ENCODE measurements at places on chromosomes 2 and 18.
A peak's percentile ranks its signal among the peaks of the same experiment; 100 is the strongest.

DNA sequence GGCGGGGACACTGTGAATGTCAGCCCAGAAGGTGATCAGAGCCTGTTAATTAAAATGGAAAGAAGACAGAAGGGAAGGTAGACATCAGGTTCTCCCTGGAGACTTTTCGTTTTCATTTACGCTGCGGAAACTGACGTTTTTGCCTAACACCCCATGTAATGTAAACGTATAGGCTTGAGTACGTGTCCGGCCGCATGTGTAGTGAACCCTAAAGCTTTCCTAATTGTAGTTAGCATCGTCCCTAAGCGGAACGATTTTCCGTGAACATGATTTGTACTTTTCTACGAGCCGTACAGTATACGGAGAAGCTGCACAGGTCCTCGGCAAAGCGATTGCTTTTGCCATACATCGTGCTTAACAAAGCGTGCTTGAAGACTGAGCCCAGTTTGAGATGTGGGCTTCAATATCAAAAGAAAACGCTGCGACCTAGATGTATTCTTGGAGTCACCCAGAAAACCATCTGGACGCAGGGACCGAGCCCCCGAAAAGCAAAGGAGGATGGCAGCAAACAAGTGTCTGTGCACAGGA, 284 bp downstream of the TIMM21 start:
- no peak for DNase-seq

DNA sequence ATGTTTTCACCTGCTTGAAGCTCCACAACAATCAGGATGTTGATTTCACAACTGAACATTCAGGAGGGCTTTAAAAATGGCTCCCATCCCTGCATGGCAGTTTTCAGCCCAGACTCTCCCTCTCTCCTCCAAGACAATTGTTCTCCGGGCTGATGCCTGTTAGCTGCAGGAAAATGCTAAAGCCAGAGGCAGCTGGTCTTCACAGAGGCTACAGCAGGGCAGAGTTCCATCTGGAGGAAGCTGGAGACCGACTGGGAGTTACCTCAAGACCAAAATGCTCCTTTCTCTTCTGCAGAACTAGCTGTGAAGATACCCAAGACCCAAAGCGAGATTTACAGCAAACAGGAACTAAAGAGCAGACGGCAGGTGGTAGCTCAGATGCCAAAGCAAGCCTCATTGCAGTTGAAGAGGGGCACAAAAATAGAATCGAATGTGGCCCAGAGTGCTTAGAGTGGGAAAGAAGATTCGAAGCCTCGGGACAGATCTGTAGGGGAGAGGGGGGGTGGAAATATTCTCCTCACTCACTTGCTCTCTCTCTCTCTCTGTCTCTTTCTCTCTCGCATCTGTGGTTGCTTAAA, 423.6 kb downstream of the ZNF521 start:
- DNase-seq, result no peak

GRCh38 chr18:74081966-74082741, 65.5 kb downstream of the FBXO15 start:
- peak; percentile 37 for DNase-seq

DNA sequence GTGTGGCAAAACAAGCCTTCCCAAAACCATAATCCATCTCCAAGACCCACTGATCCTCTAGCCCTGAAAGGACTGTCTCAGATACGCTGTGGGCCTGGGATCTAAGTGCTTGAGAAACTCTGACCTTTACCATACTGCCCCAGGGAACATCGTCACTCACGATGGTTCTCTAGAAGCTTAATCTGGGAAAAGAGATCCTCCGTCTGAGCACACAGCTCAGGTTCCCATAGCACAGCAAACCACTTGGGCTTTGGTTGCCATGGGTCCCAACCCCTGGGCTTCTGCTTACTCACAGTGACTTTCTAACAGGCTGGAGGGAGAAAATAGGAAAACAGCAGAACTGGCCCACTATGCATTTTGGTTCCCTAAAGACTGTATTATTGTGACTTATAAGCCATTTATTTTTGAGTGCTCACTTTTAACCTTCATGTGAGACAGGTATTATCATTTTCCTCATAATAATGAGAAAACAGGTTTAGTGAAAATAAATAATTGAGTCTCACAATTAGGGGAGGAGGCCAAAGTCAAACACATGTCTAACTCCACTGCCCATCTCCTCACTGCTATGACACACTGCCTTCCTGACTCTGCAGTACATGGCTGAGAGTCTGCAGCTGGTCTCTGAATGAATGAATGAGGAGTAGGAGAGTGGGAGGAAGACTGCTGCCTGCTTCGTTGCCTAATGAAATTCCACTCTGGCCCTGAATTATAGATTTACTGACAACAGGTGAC, 46.7 kb downstream of the REEP1 start:
- no peak for DNase-seq

DNA sequence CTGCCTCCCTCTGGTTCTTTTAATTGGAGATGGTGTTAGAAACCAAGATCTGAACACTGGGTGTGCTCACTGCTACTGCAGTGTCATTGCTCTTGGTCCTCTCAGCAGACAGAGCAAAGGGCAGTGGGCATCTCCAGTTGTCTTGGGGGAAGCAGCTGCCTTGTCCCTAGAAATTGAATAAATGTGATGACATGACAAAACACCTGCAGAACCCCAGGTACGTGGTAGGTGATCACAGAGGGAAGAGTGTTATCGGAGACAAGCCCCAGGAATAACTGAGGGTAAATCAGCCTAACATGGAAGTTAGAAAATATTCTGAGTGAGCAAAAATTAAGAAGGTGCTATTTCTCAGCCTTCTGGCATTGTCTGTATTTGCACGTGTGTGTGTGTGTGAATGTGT, 311.9 kb upstream of the HDAC4 start:
- DNase-seq, result no peak

DNA sequence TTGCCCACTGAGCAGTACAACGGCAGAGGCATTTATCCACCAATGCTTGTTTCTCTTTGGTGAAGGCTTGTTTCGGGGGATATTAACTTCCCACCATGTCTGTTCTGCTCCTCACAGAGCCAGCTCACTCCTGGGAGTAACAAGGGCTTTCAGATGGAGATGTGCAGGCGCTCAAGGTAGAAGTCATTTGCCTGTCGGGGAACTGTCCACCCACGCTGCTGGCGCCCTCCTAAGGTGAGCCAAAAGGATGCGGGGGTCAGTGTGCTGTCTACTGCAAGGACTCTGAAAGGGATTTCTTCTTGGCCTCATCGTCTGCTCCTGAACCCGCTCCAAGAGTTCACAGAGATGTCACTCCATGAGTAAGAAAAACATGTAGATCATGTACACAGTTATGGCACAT, 57.0 kb upstream of the CYRIA start:
- no peak for DNase-seq

DNA sequence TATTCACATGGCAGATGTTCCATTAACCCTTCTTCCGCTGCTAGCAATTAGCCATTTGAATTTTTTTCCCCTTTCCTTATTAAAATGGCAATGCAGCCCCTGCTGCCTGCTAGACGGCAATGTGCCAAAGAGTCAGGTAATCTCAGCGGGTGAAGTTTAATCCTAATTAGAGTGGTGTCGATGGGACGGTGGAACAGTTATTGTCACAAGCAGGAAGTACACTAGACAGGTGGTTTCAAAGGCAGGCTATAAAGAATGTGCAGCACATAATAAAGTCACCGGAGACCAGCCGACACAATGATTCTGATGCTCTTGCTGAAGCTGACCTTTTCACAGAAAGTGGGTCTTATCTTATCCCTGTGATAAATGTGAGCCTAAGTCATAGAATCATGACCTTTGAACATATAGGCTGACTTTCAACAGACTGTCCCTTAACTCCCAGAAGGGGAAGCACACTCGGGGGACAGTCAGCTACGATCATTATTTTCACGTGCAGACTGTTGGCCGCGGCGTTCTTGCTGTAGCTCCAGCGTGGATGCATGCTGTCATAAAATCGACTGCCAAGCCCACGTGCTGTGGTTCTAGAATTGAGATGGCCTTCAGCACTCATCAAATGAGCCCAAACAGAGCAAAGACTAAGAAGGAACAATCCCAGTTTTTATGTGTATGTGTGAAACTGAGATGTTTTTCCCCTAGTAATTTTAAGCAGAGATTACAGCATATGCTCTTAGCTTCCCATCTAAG, 926.2 kb upstream of the SOX11 start:
- no peak for DNase-seq
